ENCODE measurements at places on chromosomes 5 and 9.

DNA sequence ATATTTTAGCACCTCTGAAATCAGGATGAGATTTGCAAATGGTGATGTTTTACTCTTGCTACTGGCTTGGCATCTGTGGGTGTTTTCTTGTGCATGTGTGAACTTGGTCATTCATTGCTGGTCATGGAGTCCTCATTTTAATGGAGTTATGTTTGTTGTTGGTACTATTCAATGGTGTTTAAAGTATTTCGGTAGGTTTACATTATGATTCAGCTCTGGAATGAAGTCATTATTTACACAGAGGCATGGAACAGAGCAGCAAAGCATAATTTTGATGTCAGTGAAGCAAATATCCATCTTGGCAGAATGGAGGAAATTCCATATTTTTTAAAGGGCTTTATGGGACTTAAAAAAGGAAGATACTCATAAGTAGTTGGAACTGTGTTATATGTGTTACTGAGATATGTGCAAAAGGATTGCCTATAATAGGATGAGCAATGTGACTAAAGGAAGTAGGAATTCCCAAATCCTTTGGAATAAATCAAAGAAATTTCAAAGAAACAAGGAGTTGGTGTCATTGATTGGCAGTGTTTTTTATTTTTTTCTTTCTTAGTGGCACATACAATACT lies 147.4 kb downstream of the ACTBL2 start:
- H3K27me3 ChIP-seq: peaks cover 8% of the 10 kb centered on the region
- DNase-seq: no peak
- H3K4me1 ChIP-seq: no peaks in the 10 kb centered on the region
- no peak overlapping the region for H3K27ac ChIP-seq
- H3K4me3 ChIP-seq: no peak overlapping the region
- H3K36me3 ChIP-seq: no peaks in the 10 kb centered on the region

GRCh38 chr9:113431191-113431590 lies 20.6 kb downstream of the C9orf43 start:
- no peak overlapping the region for H3K4me3 ChIP-seq
- no peak for DNase-seq
- H3K4me1 ChIP-seq: no peaks in the 10 kb centered on the region

DNA sequence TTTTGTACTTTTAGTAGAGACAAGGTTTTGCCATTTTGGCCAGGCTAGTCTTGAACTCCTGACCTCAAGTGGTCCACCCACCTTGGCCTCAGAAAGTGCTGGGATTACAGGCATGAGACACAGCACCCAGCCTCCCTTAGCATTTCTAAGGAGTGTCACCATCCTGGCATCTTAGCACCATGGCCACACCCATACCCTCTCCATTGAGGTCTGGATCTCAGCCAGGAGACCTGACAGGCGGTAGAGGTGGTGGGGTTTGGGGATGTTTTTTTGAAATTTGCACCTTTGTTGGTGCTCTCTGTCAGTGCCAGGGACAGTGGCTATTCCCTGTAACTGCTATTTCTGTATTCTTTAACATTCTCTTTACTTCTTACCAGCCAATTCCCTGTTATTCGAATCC lies 72.5 kb downstream of the TRIM36 start:
- peaks cover 26% of the 10 kb centered on the region for H3K27me3 ChIP-seq
- H3K36me3 ChIP-seq: no peaks in the 10 kb centered on the region
- H3K4me3 ChIP-seq: no peak overlapping the region
- H3K27ac ChIP-seq: no peak overlapping the region

- H3K4me1 ChIP-seq: no peaks in the 10 kb centered on the region
- H3K4me3 ChIP-seq: no peak overlapping the region
- no peaks in the 10 kb centered on the region for H3K36me3 ChIP-seq
- no peak overlapping the region for H3K27ac ChIP-seq
Observed at GRCh38 chr5:137275083-137275482, 224.0 kb downstream of the SPOCK1 start.

DNA sequence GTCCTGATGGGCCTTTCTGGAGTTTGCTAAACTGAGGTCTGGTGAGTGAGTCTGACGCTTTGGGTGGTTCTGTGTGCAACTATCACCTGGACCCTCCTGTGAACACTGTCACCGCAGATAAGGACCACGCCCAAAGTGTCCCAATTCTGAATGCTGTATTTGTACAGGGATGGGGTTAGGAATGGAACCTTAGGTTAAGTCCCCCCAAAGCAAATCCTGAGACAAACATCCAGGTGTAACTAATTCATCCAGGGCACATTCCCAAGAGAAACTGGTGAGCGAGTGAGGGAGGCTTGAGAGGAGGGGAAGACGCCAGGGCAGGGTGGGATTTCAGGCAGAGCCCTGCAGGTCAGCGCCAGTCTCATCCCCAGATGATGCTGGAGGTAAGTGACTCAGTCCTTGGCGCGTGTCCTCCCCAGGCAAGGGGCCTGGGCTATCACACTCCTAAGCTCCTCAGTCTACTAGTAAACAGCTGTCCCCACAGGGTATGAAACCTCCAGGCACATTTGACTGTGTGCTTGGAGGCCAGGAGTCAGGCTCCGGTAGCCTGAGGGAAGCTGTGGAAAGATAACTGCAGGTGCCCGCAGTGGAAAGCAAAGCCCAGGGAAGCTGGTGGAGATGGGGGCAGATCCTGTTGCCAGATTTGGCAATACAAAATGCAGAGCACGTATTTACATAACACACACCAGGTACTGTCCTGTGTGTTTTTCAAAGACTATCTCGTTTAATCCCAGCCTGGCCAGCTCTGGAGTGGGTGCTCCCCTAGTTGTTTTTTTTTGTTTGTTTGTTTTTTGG lies 66.7 kb downstream of the IL6ST start:
- H3K4me1 ChIP-seq: peaks cover 8% of the 10 kb centered on the region
- no peak overlapping the region for H3K27ac ChIP-seq
- no peak overlapping the region for H3K4me3 ChIP-seq
- H3K27me3 ChIP-seq: no peaks in the 10 kb centered on the region
- H3K36me3 ChIP-seq: no peaks in the 10 kb centered on the region
- DNase-seq: no peak

- H3K27ac ChIP-seq: no peak overlapping the region
- H3K4me1 ChIP-seq: peaks cover 7% of the 10 kb centered on the region
- H3K36me3 ChIP-seq: peaks cover 5% of the 10 kb centered on the region
- H3K4me3 ChIP-seq: no peak overlapping the region
- peaks cover 43% of the 10 kb centered on the region for H3K27me3 ChIP-seq
Observed at GRCh38 chr5:55816342-55816741, 34.8 kb upstream of the IL31RA start.

DNA sequence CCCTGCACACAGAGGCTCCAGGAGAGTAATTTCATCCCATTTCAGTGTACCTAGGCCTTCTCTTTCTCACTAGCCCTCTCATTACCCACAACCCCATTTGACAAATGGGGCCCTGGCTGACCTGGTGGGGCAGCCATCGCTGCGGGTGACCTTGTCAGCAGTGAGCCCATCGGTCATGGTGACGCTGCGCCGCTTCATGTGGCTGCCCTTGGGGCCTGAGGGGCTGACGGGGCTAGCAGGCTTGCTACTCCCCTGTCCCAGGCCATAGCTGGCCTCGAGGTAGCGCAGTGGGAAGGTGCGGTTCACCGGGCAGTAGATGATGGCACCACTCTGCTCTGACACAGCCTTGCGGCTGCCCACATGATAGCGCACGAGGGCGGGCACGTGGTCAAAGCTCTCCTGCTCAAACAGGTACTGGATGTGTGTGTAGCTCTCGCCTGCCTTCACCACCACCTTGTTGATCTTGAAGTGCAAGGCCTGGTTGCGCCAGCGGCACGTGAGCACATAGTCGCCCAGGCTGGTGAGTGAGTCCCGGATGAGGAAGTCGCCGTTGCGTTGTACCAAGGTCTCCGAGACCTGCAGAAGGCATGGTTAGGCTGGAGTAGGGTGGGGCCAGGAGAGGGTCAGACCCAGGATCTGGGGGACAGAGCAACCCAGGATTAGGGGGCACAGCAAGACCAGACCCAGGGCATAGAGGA lies 14.1 kb upstream of the TOR2A start:
- H3K4me3 ChIP-seq: no peak overlapping the region
- no peak for DNase-seq
- H3K4me1 ChIP-seq: no peaks in the 10 kb centered on the region

GRCh38 chr9:130347931-130348330 lies 82.4 kb downstream of the HMCN2 start:
- no peaks in the 10 kb centered on the region for H3K27me3 ChIP-seq
- no peaks in the 10 kb centered on the region for H3K36me3 ChIP-seq
- no peak overlapping the region for H3K27ac ChIP-seq

DNA sequence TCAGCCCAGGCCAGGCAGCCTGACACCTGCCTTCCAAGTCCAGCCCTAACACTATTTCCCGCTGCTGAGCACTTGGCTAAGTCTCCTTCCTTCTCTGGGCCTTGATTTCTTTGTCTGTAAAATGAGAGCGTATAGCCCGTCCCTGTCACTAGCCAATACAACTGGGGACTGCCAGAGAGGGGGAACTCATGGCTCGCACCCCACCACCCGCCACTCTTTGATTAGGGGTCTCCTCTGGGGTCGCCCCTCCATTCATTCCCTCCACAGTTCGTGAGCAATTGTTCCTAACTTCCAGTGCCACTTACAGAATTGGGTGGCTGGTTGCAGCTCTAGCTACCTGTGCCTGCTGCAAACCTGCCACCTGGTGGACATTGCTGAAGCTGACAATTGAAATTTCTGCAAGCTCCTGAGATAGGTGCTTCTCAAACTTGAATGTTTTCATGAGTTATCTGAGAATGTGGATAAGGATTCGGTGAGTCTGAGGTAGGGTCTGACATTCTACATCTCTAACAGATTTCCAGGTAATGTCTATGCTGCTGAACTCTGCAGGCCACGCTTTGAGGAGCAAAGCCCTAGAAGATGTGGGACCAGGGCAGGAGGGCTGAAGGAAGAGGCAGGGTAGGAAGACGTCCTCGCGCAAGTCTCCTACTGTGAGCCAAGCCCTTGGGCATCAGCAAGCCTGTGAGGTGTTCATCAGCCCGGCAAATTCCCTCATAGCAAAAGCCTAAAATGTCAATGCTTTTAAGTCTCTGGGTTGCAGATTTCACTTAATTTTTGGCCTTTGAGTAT lies 13.3 kb upstream of the RECK start:
- H3K4me3 ChIP-seq: no peak overlapping the region
- H3K36me3 ChIP-seq: no peaks in the 10 kb centered on the region
- no peak overlapping the region for H3K27ac ChIP-seq
- H3K4me1 ChIP-seq: no peaks in the 10 kb centered on the region

GRCh38 chr5:157511651-157512644 lies 51.9 kb downstream of the NIPAL4 start:
- no peak for DNase-seq
- H3K4me1 ChIP-seq: peaks cover 53% of the 10 kb centered on the region
- peaks cover 95% of the 10 kb centered on the region for H3K36me3 ChIP-seq
- H3K27me3 ChIP-seq: no peaks in the 10 kb centered on the region

DNA sequence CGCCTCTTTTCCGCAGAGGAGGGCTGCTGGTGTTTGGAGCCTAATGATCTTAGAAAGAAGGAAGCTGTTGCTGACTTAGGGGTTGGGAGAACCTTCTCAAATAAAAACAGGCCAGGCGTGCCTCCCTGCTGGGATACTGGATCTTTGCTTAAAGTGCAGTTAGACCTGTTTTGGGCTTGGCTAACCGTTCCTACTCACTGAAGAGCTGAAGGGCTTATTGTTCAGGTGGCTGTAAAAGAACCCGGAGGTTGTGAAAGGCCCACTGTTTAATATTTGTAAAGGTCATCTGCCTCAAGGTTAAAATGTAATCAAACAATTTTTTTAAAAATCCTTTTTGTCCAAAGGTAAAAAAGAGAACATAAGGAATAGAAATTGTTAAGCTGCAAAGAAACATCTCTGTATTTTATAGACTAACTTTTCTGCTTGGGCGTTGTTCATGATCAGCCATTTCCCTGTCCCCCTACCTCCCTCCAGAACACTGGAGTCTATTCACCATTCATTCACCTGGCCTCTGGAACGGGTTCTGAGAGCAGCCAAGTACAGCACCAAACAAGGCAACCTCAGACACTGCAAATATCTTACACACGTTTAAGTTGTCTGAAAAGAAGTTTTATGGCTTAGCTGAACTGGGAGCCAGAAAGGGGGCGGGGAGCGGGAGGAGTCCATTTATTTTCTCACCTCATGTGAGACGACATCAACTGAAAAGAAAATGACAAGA lies 18.6 kb upstream of the MTMR12 start:
- H3K4me3 ChIP-seq: no peak overlapping the region
- no peaks in the 10 kb centered on the region for H3K36me3 ChIP-seq
- H3K4me1 ChIP-seq: peaks cover 2% of the 10 kb centered on the region
- DNase-seq: no peak

- no peak for DNase-seq
- no peaks in the 10 kb centered on the region for H3K36me3 ChIP-seq
- H3K27ac ChIP-seq: no peak overlapping the region
- peaks cover 16% of the 10 kb centered on the region for H3K4me1 ChIP-seq
- H3K27me3 ChIP-seq: peaks cover 13% of the 10 kb centered on the region
Observed at GRCh38 chr9:89940625-89941024, 335.8 kb downstream of the GADD45G start.

DNA sequence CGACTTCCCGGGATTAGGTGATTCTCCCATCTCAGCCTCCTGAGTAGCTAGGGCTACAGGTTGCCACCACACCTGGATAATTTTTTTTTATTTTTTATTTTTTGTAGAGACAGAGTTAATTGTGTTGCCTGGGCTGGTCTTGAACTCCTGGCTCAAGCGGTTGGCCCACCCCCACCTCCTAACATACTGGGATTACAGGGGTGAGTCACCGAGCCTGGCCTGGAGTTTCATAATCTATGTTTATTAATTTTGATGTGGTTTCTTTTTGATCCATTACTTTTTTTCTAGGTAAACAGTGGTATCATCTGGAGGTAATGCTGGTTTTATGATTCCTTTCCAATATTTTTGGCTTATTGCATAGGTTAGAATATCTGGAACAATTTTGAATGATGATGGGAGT lies 54.2 kb downstream of the KIAA1958 start:
- no peak overlapping the region for H3K27ac ChIP-seq
- H3K27me3 ChIP-seq: no peaks in the 10 kb centered on the region
- peaks cover 5% of the 10 kb centered on the region for H3K36me3 ChIP-seq
- no peak overlapping the region for H3K4me3 ChIP-seq
- DNase-seq: no peak

GRCh38 chr9:124292696-124293593 lies 35.2 kb downstream of the NEK6 start:
- H3K36me3 ChIP-seq: peaks cover 25% of the 10 kb centered on the region
- DNase-seq: no peak
- peak overlapping the region; percentile 66 for H3K4me3 ChIP-seq
- peak overlapping the region; percentile 52 for H3K27ac ChIP-seq
- H3K27me3 ChIP-seq: no peaks in the 10 kb centered on the region

GRCh38 chr5:34035756-34036155 lies 7.3 kb downstream of the C1QTNF3 start:
- H3K27me3 ChIP-seq: no peaks in the 10 kb centered on the region
- no peak overlapping the region for H3K4me3 ChIP-seq
- H3K27ac ChIP-seq: no peak overlapping the region

- H3K4me3 ChIP-seq: no peak overlapping the region
- H3K27ac ChIP-seq: no peak overlapping the region
- H3K36me3 ChIP-seq: no peaks in the 10 kb centered on the region
- no peaks in the 10 kb centered on the region for H3K27me3 ChIP-seq
Observed at GRCh38 chr9:136001231-136001630, 40.1 kb upstream of the UBAC1 start.
